ENCODE measurements at places on chromosomes 5 and 9.
A peak's percentile ranks its signal among the peaks of the same experiment; 100 is the strongest.

DNA sequence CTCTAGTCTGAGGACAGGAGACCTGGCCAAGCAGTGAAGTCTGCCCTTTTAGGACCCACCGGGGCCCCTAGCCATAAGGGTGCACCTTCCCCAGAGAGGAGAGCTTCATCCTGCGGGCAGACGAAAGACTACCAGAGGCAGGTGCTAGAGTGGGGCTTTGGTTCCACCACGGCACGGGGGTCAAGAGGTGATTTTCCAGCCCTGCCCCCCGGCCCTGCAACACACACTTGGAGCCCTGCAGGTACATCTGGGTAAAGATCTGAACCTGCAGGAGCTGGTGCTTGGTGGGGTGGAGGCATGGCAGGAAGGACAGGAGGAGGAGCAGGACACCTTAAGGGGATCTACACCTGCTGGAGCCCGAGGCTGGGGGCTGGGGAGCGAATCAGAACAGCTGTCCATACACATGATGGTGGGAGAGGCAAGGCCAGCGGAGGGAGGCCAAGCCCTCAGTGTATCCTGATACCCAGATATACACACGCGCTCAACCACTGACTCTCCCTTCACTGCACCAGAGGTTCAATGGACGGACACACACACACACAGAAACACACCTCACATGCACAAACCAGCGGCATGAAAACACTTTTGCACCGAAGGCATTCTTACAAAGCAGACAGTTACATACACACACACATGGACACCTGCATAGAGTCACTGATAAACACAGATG is 98.4 kb upstream of the MVB12B start:
- DNase-seq: no peak

GRCh38 chr9:6543204-6543603 is 102.3 kb downstream of the GLDC start:
- DNase-seq: no peak

GRCh38 chr5:155947394-155948062 is 379.4 kb upstream of the SGCD start:
- no peak for DNase-seq

DNA sequence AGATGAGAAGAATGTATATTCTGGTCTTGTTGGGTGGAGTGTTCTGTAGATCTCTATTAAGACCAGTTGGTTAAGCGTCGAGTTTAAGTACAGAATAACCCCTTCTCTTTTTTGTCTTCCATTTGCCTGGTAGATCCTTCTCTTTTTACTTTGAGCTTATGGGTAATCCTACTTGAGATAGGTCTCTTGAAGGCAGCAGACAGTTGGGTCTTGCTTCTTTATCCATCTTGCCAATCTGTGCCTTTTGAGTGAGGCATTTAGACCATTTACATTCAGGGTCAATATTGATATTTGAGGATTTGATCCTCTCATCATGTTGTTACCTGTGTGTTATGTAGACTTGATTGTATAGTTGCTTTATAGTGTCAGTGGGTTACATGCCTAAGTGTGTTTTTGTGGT is 152.7 kb downstream of the CWC27 start:
- no peak for DNase-seq

- DNase-seq: peak; percentile 49
Measured at GRCh38 chr5:150180241-150181026, 9.4 kb upstream of the SLC6A7 start.

GRCh38 chr5:50665091-50665490 is 1.3 kb upstream of the PARP8 start:
- DNase-seq: no peak

DNA sequence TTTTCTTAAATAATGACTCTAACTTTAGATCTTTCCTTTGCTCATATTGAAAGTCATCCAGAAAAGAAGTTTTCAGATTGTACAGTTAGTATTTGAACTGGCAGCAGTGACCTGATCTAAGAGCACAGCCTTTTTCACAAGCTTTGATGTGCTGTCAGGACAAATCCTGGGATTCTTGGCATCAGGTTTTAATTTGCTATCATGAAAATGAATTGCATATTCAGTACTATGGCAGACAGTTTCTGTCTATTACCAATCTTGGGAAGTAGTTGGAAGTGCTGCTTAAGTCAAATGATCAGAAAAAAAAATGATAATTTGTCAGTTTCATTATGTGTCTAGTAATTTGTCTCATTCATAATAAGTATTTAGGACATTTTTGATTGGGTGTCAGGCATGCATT is 925.6 kb upstream of the ARRDC3 start:
- no peak for DNase-seq

DNA sequence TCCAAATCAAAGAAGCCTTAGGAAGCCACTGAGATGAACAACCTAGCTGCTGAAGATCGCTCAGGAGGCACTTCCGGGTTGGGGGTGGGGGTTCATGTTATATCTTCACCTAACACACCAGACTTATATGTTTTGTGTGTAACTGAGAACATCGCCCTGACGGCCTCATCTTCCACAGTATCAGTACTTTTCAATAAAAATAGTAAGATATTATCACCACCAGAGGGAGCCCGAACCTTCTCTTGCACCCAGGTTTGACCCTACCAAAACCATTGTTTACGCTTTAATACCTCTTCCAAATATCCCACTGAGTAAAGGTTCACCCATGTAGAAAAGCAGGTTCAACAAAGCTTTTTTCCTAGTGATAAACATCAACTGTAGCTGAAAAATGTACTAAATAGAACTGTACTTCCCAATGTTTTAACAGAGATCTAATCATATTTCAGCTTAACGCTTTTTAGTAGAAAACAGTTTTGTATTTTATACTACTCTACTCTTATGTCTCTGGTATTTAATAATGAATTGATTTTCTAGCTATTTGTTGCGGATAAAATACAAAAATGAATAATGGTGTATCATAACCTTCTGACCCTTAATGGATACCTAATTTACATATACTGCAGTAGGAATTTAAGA is 244.0 kb downstream of the EPB41L4A start:
- peak; percentile 57 for DNase-seq

DNA sequence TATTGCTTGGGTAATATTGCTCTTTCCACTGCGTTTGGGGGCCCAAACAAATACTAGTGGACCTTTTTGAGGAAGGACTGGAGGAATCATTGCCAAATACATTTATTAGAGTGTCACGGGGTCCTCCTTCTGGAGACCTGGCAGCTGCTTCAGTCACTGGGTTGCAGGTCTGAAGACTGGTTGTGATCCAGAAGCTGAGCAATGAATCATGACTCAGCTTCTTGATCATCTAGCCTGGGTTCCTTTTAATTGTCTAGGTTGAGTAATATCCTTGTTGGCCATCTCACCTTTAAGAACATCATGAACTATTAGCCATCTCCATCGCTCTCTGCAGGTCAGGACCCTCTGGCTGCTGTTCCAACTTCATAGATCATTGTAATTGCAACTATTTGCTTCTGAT is 15.4 kb upstream of the UBAP1 start:
- DNase-seq: no peak

DNA sequence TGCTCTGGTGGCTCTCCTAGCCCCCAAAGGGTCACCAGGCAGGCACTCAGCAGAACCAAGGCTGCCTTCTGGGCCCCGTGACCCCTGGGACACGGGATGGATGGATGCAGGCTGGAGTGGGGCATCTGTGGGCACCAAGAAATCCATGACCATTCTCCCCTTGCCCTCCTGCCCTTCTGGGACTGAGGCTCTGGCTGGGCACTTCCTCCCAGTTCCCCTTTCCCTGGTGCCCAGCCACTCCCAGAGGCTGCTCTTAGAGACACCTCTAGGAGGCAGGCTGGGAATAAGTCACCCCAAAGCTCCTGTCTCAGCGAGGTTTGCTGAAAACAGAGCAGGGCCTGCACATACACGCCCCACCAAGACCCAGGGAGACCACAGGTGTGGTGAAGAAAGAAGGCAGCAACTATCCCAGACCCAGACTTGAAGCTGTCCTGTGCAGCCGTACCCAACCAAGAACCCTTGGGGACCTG is 943 bp downstream of the STING1 start:
- peak; percentile 46 for DNase-seq

DNA sequence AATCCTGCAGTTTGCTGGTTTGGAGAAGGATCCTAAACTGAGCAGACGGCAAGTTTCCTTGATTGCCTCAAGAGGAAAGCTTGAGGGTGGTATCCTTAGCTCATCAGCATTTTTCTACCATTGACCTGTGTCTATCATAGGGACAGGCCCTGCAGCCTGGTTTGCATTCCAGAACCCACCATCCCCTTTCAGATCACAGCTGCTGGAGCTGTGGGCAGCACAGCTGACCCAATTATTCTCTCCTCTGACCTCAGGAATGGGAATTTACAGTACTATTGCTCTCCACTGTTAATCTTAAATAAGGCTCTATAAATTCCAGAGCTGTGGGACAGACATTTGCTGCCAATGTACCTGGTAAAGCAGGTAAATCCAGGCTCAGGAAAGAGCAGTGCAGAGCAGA is 163.0 kb downstream of the SPOCK1 start:
- no peak for DNase-seq

- no peak for DNase-seq
Measured at GRCh38 chr9:81804306-81804705, 115.0 kb upstream of the TLE1 start.

DNA sequence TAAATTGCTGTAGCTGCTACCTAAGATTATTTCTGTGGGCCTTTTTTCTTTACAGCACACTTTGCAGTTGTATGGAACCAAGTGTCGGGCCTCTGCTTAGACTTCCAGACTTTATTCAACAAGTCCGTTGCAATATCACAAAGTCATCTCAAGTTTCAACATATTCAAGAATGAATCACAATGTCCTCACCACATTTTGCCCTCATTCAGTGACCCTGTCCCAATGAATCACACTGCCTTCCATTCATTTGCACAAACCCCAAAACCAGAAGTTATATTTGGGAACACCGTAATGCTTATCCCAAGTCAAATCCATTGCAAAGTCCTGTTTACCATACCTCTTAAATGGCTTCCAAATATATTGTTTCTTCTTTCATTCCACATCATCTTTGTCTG is 439.6 kb downstream of the CSNK1G3 start:
- DNase-seq: no peak

GRCh38 chr9:93261281-93261680 is 77.3 kb downstream of the WNK2 start:
- no peak for DNase-seq

DNA sequence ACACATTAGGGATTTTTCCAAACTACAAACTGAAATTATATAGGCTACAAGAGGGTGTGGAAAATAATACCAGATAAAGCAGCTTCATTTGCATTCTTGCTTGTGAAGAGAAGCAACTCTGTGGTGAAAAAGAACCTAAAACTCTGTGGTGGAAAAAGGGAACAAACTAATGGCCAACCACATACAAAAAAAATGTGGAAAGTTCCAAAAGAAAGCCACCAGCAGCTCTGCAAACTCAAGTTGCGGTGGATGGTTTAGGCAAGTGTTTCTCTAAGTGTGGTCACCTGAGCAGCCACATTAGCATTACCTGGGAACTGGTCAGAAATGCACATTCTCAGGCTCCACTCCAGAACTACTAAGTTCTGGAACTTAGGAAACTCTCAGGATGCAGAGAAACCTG is 586.4 kb downstream of the ACTL7B start:
- DNase-seq: no peak

- DNase-seq: no peak
Measured at GRCh38 chr9:33164138-33164809, 2.9 kb downstream of the B4GALT1 start.

GRCh38 chr5:50352382-50352781 is 88.7 kb downstream of the EMB start:
- DNase-seq: no peak
